ENCODE measurements at places on chromosomes 12 and 14. TPM values are rescaled to one million over a fixed set of nuclear protein-coding genes. Genes with fewer than 3 reads are reported as not detected.

DNA sequence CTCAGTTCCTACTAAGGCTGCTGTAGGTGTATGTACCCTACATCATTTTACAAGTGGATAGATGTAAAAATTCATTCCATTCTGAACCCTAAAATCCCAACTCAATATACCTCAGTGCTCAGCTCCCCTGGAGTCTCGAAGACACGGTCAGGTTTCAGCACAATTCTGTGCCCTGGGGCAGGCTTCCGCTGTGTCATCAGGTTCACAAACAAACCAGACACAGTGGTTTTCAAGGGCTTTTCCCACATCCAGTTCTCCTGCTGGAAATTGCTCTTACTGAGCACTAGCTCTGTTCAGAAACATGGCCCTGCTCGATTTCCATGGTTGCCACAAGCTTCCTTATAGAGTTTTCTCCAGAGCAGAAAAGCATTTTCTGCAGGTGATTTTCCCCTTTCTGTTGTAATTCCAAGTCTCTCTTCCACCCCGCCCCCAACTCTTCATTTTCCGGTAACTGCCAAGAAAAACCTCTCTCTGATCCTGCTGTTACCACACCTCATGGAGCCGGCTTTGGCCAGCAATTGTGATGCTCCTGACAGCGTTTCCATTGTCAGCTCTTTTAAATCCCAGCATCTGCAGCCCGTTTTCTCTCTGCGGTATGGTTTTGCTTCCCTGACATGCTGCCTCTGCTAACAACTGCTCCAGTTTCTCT is 483.0 kb upstream of the CCDC196 start:
- no peak for DNase-seq
- H3K27me3 ChIP-seq, result no peaks in the 10 kb centered on the region
- H3K27ac ChIP-seq, result no peak overlapping the region
- H3K4me1 ChIP-seq, result no peaks in the 10 kb centered on the region
- no peaks in the 10 kb centered on the region for H3K36me3 ChIP-seq

- H3K27me3 ChIP-seq, result peaks cover 2% of the 10 kb centered on the region
- H3K4me1 ChIP-seq, result peaks cover 20% of the 10 kb centered on the region
These were observed 1.1 kb upstream of the SSH1 start for GRCh38 chr12:108858311-108859074.

The KCNMB4 gene
- total RNA-seq, result 12.7 TPM

GRCh38 chr14:48788771-48789170 is 797.4 kb downstream of the RPS29 start:
- no peak overlapping the region for H3K27ac ChIP-seq
- H3K36me3 ChIP-seq, result no peaks in the 10 kb centered on the region
- no peak overlapping the region for H3K4me3 ChIP-seq
- no peaks in the 10 kb centered on the region for H3K27me3 ChIP-seq
- no peaks in the 10 kb centered on the region for H3K4me1 ChIP-seq

GRCh38 chr14:67815573-67816225 is 691 bp downstream of the ZFYVE26 start:
- H3K4me1 ChIP-seq, result peaks cover 12% of the 10 kb centered on the region
- peaks cover 16% of the 10 kb centered on the region for H3K36me3 ChIP-seq
- DNase-seq, result no peak
- H3K27me3 ChIP-seq, result no peaks in the 10 kb centered on the region
- peak overlapping the region; percentile 80 for H3K4me3 ChIP-seq

The C12orf42 gene
- not detected for total RNA-seq

The FRS2 gene
- total RNA-seq, result 27.8 TPM

The COQ5 gene
- total RNA-seq, result 38.3 TPM

DNA sequence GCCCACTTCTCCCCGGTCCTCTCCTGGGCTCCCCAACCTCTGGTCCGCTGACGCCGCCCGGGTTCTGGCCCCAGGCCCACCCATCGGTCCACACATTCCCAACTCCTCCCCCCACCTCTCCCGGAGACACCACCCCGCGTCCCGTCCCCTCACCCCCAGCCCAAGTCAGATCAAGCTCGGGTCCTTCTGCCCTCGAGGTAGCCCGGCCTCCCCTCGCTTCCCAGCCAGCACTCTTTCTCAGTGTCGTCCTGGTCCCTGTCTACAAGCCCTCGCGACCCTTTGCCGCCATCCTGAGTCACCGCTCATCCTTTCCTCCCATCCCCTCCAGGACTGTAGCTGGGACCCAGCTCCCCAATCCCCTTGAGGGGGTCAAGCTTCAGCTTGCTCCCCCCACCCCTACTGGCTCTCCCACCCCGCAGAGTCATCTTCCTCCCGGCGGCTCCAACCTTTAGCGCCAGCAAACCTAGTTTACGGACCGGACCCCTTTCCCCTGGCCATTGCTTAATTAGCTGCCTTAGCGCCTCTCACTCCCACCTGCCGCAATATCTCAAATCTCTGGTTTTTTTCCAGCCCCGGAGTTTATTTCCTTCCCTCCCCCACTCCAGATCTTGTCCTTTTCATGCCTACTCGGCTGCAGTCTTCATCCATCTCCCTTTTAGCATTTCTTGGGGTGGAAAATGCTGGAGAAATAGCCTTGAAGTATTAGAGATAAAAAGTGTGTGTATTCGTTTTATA is 1.1 kb downstream of the PPP4R4 start:
- no peak overlapping the region for H3K27ac ChIP-seq
- H3K4me1 ChIP-seq, result peaks cover 6% of the 10 kb centered on the region
- no peak for DNase-seq
- H3K36me3 ChIP-seq, result no peaks in the 10 kb centered on the region
- H3K27me3 ChIP-seq, result no peaks in the 10 kb centered on the region
- peak overlapping the region; percentile 93 for H3K4me3 ChIP-seq

The PRB2 gene
- not detected for total RNA-seq

GRCh38 chr12:76450690-76451089 is 102.5 kb upstream of the BBS10 start:
- H3K36me3 ChIP-seq, result no peaks in the 10 kb centered on the region
- no peak overlapping the region for H3K27ac ChIP-seq
- DNase-seq, result no peak

DNA sequence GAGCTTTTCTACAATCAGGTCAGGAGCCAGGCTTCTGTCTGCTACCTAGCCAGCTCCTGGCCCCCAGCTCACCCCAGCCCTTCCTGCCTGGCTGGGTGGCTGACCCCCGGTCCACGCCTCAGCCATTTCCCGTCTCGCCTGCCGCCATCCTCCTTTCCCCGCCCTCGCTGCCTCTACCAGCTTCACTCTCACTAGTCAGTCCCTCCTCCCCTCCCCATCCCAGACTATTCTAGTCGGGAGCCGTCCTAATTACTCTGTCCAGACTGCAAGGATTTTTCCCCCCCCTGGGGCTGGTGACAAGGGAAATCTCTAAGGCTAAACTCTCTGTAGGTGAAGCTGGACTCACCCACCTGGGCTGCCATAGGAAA is 825 bp downstream of the DHH start:
- peaks cover 4% of the 10 kb centered on the region for H3K36me3 ChIP-seq
- H3K27ac ChIP-seq, result no peak overlapping the region
- peaks cover 43% of the 10 kb centered on the region for H3K4me1 ChIP-seq

The BICD1 gene
- total RNA-seq, result 58.4 TPM

GRCh38 chr14:47843236-47843635 is 167.8 kb upstream of the MDGA2 start:
- H3K27me3 ChIP-seq, result no peaks in the 10 kb centered on the region
- no peaks in the 10 kb centered on the region for H3K36me3 ChIP-seq
- H3K27ac ChIP-seq, result no peak overlapping the region
- no peaks in the 10 kb centered on the region for H3K4me1 ChIP-seq
- no peak overlapping the region for H3K4me3 ChIP-seq
- no peak for DNase-seq

DNA sequence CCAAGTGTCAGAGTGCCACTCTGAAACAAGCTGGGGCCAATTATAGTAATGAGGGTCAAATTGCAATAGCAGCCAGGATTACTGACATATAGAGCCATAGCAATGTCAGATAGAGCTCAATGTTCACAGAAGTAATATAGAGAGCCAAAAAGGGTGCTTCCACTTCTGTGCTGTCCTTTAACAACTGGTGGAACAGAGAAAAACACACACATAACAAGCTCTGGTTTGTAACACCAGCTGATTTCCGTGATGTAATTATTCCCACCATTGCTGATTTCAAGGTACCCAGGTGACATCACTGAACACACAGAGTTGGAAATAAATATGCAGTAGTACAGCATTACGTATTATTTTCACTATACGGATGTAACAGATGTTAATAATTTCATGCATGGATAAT is 3.0 kb upstream of the CLEC2B start:
- H3K27me3 ChIP-seq, result no peaks in the 10 kb centered on the region
- H3K27ac ChIP-seq, result no peak overlapping the region
- no peak overlapping the region for H3K4me3 ChIP-seq
- no peaks in the 10 kb centered on the region for H3K4me1 ChIP-seq
- no peak for DNase-seq

- H3K36me3 ChIP-seq, result no peaks in the 10 kb centered on the region
- H3K4me3 ChIP-seq, result no peak overlapping the region
- no peak overlapping the region for H3K27ac ChIP-seq
- H3K27me3 ChIP-seq, result no peaks in the 10 kb centered on the region
- DNase-seq, result no peak
- no peaks in the 10 kb centered on the region for H3K4me1 ChIP-seq
These were observed 6.2 kb downstream of the LPCAT3 start for GRCh38 chr12:7012024-7012607.

GRCh38 chr12:42609605-42610004 is 20.1 kb upstream of the PRICKLE1 start:
- H3K4me3 ChIP-seq, result no peak overlapping the region
- no peak overlapping the region for H3K27ac ChIP-seq
- H3K36me3 ChIP-seq, result no peaks in the 10 kb centered on the region
- H3K4me1 ChIP-seq, result no peaks in the 10 kb centered on the region

DNA sequence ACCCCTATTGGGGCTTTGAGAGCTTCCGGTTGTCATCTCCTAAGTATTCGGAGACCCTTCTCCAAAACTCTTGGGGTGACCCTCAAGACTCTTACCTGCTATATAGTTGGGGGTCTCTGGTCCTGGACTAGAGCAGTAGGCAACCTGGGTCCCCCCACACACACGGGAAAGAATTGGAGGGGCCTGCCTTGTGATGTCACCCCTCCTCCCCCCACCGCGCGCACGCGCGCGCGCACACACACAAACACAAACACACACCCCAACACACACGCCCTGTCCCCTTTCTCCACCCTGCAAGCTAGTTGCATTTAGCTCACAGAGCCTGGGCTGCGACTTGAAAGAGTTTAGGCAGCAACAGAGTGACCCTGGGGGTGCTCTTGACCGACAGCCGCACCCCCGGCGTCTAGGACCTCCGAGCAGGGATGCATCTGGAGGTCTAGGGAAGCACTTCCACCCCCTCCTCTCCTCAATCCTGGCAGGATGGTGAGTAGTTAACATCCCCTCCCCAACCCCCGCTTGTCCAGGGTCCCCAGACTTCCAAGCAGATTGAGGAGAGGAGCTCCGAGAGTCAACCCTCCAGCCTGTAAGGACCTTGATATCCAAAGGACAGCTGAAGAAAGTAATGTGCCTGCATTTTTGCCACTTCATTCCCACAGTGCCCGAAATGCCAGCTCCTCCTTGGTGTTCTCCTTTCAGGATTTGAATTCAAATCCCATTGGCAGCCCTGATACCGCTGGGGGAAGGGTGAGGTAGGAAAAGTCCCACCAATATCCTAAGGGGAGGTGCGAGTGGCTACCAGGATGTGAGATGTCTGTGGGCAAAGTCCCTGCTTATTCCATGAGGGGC is 1.4 kb upstream of the DNAJC14 start:
- peak overlapping the region; percentile 97 for H3K4me3 ChIP-seq
- H3K4me1 ChIP-seq, result peaks cover 1% of the 10 kb centered on the region
- no peaks in the 10 kb centered on the region for H3K27me3 ChIP-seq
- no peaks in the 10 kb centered on the region for H3K36me3 ChIP-seq
- peak overlapping the region; percentile 92 for H3K27ac ChIP-seq

- H3K36me3 ChIP-seq, result peaks cover 30% of the 10 kb centered on the region
- no peak for DNase-seq
- no peak overlapping the region for H3K27ac ChIP-seq
- no peaks in the 10 kb centered on the region for H3K27me3 ChIP-seq
These were observed 2.0 kb upstream of the ING4 start for GRCh38 chr12:6664902-6665301.

- DNase-seq, result no peak
- no peaks in the 10 kb centered on the region for H3K4me1 ChIP-seq
- no peak overlapping the region for H3K4me3 ChIP-seq
These were observed 134.4 kb upstream of the GRIP1 start for GRCh38 chr12:66813137-66813892.

The DAO gene
- total RNA-seq, result not detected

DNA sequence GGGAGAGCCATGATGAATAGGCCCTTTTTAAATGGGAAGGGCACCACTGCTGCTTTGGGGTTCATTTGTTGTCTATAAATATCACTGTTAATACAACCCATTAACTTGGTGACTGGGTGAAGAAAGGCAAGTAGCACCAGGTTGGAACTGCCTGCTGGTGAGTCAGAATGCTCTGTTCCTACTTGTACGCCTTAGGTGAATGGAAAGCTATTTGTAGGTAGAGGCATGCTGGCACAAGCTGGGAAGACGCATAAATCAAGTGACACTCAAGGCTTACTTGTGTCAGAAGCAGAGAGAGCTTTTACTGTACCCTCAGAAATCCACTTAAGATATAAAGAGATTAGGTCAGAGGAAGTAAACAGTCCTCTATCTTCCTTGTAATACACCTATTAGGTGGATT is 142.5 kb downstream of the TMX1 start:
- no peaks in the 10 kb centered on the region for H3K36me3 ChIP-seq
- no peak for DNase-seq
- H3K27me3 ChIP-seq, result no peaks in the 10 kb centered on the region
- H3K4me3 ChIP-seq, result no peak overlapping the region
- no peak overlapping the region for H3K27ac ChIP-seq
- no peaks in the 10 kb centered on the region for H3K4me1 ChIP-seq

GRCh38 chr14:75452900-75453816 is 25.3 kb downstream of the JDP2 start:
- DNase-seq, result peak; percentile 92
- no peaks in the 10 kb centered on the region for H3K36me3 ChIP-seq
- H3K4me3 ChIP-seq, result no peak overlapping the region

DNA sequence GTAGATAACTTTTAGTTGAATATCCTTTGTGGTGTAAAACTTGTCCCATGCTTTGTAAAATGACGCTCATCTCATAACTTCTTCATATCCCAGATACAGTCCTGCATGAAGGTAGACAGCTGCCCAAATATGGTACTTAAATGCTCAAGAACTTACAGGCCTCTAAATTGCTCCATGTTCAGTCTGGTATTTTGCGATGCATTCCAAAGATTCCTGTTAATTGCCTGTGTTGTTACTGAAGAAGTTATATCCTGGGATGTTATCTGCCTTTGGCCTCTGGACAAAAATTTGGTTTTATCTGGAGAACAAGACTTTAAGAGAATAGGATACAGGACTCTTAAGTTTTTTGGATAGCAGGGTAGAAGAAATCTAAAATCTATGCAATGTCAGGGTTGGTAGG is 473.0 kb downstream of the PCNX1 start:
- DNase-seq, result no peak
- no peaks in the 10 kb centered on the region for H3K4me1 ChIP-seq
- no peaks in the 10 kb centered on the region for H3K36me3 ChIP-seq
- no peaks in the 10 kb centered on the region for H3K27me3 ChIP-seq

The AKAP5 gene
- 3.5 TPM for total RNA-seq

The TAS2R43 gene
- total RNA-seq, result not detected

All from H1 (cell line).